Renal pelvis (tissue), 12 donors: ENCODE measurements at places on chromosomes 11 and 22. TPM values are rescaled to one million over a fixed set of nuclear protein-coding genes. Genes with fewer than 3 reads are reported as not detected.
A peak's percentile ranks its signal among the peaks of the same experiment; 100 is the strongest.

- DNase-seq = no peak
These were observed 97.5 kb upstream of the CD82 start for GRCh38 chr11:44467931-44468330.

GRCh38 chr11:12066799-12067508 lies 43.4 kb upstream of the MICAL2 start:
- peak; percentile 81 for DNase-seq

GRCh38 chr11:117932426-117932825 lies 3.2 kb upstream of the TMPRSS13 start:
- DNase-seq = no peak

GRCh38 chr22:46070803-46071450 lies 79.4 kb upstream of the PPARA start:
- no peak for DNase-seq

GRCh38 chr11:24422376-24422775 lies 74.5 kb upstream of the LUZP2 start:
- DNase-seq = no peak

GRCh38 chr22:35685731-35686130 lies 31.9 kb upstream of the APOL5 start:
- peak; percentile 44 for DNase-seq

DNA sequence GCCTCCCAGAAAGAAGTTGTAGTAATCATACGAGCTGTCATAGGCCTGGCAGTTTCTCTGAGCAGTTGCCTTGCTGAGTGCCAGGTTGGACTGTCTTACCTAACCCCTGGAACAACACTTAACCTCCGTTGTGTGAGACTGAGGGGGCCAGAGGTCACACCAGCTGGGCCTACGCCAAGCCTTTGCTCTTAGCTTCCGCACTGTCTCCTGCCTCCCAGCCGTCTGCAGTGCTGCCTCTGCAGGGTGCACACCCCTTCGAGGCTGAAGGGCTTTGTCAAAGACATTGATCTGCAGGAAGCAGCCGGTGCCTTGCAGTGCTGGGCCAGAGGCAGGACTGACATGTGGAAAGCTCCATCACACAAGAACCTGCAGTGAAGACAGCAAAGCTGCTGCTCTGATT lies 16.7 kb downstream of the TAB1 start:
- no peak for DNase-seq

Gene FIBIN
- 15.0 TPM for polyA plus RNA-seq

Gene LGALS12
- polyA plus RNA-seq = 0.28 TPM

Gene LRRC74B
- 0.22 TPM for polyA plus RNA-seq

Gene OR51E1
- 1.3 TPM for polyA plus RNA-seq
